GM12891 (cell line): ENCODE measurements at places on chromosomes 11 and 22.

DNA sequence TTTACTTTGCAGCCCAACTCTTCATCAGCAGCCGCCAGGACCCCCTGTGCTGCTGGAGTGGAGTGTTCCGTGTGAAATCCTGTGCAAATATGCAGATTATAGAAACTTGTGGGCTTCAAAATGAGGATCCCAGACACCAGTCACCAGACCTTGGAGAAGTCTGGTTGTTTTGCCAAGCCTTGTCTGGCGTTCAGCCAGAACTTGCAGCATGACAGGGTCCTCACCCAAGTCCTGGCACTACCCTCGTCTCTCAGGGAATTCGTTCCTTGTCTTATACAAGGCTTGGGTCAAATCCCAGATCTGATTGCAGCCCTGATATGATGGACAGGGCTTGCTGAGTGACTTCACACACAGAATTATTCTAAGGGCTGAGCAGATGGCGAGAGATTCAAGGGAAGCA is 18.9 kb downstream of the SHISAL1 start:
- no peak for DNase-seq

- DNase-seq: no peak
These were observed 66.3 kb downstream of the ETS1 start for GRCh38 chr11:128520888-128521681.

DNA sequence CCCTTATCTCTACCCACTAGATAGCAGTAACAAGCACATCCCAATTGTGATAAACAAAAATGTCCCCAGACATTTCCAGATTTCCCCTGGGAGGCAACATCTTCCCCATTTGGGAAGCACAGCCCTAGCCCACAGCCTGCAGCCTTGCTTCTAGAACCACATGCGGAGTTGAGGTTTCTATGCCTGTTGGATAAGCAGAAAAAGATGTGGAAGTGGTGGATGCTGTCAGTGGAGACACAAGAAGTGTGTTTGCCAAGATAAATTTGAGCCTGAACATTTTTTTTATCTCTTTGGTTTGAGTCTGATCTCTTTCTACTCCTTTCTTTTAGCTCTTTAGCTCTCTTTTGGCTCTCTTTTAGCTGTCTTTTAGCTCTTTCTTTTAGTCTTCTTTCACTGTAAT is 884.5 kb downstream of the NTM start:
- no peak for DNase-seq

- peak; percentile 19 for DNase-seq
These were observed 942 bp upstream of the RPS6KA4 start for GRCh38 chr11:64357904-64358535.

DNA sequence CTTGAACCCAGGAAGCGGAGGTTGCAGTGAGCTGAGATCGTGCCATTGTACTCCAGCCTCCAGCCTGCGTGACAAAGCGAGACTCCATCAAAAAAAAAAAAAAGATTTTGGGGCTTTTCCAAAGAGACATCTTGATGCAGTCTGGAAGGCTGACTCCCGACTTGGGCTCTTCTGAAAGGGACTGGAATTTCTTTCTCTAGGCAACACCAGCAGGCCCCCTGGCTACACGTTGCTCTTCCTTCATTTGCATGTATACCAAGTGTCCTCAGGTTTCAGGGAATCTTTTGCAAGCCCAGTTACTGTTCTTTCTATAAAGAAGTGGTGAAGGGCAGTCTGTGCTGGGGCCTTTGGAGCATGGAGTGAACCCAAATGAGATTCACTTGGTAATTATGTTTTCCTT is 211.0 kb downstream of the GRIK4 start:
- no peak for DNase-seq

DNA sequence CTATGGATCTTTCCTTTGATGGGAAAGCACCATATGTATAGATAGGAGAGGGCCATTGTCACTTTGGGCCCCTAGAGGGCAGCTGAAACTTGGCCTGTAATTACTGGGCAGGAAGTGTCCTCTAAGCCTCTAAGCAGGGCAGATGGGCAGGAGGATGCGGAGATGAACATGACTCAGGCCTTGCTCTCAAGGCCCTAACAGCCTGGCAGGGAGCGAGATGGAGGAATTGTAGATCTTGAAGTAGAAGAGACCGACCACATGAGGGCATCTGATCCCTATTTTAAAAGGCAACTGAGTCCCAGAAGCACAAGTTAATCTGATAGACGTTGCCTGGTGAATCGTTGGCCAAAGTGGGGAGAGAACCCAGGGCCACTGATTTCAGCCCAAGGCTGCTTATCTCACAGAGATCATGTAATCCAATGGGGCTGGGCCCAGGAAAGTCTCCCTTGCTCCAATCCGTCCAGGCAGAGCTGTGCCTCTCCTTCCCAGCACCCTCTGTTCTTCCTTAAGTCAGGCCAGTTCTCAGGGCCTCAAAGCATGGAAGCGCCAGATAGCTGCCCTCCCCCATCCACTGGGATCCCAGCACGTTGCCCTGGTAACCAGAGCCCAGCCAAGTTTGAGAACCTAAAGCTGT is 2.5 kb upstream of the SEPTIN3 start:
- peak; percentile 49 for DNase-seq

- no peak for DNase-seq
These were observed 1079.0 kb upstream of the TENM4 start for GRCh38 chr11:80519596-80520506.

- no peak for DNase-seq
These were observed 107.7 kb upstream of the B3GAT1 start for GRCh38 chr11:134519788-134520187.

DNA sequence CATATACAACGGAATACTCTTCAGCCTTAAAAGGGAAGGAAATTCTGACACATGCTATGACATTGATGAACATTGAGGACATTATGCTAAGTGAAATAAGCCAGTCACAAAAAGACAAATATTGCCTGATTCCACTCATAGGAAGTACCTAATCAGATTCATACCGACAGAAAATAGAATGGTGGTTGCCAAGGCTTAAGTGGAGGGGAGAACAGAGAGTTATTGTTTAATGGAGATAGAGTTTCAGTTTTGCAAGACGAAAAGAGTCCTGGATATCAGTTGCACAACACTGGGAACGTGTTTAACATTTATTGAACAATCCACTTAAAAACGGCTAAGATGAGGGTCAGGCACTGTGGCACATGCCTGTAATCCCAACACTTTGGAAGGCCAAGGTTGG is 45.6 kb upstream of the HIPK3 start:
- no peak for DNase-seq

DNA sequence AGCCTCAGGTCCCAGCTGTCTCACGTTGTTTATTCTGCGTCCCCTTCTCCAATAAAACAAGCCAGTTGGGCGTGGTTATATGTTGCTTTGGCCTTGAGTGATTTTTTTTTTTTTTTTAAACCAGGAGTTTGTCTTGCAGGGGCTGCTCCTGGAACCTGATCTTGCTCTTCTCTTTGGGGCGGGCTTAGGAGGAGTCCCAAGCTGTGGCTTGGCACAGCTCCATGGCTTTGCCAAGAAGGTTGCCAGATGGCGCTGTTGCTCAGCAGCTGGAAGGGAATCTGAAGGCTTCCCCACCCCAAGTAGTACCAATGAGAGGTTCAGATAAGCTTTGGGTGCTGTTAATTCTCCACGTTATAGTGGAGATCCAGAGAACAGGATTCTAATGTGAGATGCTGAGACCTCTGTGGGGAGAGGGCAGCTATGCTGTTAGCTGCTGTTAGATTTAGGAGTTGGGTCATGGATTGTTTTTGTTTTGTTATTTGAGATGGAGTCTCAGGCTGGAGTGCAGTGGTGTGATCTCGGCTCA is 2.0 kb upstream of the FERMT3 start:
- peak; percentile 73 for DNase-seq
